ENCODE measurements at places on chromosomes 4 and X.

DNA sequence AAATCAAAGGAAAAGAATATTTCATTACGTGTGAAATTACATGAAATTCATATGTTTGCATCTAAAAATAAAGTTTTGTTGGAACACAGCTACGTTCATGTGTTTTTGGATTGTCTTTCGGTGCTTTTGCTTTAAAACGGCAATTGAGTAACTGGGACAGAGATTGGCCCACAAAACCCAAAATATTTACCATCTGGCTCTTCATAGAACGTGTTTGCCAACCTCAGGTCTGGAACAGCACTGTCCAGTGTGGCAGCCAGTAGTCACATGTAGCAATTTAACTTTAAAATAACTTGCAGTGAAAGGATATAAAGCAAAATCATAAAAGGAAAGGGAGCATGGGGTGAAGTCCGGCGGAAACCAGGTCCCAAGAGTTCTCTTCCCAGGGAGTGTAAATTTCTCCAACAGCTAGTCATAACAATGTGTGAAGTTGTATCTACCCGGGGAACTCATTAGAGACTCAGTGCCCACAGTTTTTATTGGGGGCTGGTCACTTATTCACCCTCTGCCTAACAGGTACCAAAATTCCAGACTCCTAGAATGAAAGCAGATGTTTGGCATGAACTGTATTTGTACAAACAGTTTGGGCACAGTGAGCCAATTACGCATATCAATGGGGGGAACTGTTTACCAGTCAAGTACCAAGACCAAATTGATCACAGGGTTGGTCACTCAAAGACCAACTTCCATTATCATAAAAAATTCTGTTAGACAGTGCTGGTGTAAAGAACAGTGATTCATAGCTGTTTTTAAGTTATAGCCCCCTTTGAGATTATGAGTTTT lies 10.3 kb downstream of the OCIAD1 start:
- no peak for DNase-seq

DNA sequence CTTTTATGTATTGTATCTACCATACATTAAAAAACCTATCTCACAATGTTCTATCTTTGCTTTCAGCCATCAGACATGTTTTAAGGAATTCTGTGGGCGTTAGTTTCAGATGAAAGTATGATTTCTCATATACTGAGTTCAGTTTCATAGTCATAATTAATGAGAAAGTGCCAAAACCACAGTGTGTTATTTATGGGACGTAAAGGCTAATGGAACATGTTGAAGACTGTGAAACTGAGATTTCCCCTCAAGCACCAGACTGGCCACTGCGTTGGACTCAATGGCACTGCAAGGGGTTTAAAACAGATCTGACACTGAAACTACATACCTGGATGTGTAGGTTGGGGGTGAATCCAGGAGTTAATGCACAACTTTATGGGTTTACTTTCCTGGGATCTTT lies 32.0 kb downstream of the F8 start:
- no peak for DNase-seq

DNA sequence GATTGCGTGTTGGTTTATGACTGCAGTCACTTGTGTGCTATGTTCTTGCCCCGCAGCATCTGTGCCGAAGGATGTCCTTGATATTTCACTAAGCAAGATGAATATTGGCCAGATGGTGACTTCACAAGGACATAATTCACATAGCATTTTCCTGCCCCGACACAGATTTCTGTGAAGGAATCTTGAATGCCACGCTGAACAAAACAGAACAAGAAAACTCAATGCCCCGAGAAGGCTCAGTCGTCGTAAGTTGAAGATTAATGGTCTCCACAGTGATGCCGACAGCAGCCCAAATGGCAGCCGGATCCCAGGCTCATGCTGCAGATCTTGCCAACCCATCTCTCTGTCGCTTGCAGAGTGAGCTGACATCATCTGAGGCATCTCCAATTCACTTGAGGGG lies 145.9 kb downstream of the CPEB2 start:
- no peak for DNase-seq

GRCh38 chrX:154116426-154117211 lies 19.1 kb upstream of the MECP2 start:
- DNase-seq = no peak

GRCh38 chrX:12974305-12974795 lies 560 bp upstream of the TMSB4X start:
- peak; percentile 70 for DNase-seq

- no peak for DNase-seq
These were observed 74.2 kb downstream of the BEND4 start for GRCh38 chr4:42078184-42078801.

DNA sequence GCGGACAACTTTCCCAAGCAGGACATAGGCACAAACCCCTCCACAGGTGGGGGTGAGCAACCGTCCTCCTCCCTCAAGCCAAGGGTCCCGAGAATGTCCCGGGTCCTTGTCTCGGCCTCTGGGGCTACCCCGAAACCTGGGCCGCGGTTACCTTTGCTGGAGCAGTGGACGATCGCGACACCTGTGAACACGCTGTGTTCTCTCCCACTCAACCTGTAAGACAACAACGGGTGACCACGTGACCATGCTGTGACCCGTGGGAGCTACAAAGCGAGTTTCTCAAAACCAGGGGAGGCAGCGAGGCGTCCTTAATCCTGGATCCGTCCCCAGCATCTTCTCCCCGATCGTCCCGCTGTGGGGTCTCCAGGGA lies 17.9 kb downstream of the ASMTL start:
- DNase-seq = no peak

DNA sequence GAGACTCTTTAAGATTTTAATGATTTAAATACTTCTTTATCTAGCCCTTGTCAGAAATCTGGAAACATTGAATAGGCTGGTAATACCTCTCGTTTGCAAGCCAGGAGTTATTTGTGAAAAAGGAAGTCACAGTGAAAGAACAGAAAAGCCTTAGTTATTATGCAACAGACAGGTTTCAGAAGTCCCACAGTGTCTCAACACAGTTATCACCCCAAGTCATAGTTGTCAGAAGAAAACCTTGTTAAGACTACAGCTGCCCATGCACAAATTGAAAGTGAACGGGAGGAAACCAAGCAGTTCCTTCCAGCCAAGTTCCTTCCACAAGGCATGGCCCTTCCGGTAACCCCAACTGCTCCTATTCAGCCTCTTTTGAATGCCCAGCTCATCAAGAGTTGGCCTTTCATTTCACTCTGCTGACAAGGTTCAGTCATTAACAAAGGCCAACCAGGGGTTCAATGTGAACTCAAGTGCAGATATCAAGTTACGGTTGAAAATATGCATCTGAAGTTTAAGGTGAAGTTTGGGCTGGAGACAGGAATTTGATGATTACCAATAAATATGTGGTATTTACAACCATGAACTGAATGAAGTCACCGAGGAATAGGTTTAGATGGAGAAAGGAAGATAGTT lies 15.6 kb downstream of the ALPK1 start:
- DNase-seq = no peak

DNA sequence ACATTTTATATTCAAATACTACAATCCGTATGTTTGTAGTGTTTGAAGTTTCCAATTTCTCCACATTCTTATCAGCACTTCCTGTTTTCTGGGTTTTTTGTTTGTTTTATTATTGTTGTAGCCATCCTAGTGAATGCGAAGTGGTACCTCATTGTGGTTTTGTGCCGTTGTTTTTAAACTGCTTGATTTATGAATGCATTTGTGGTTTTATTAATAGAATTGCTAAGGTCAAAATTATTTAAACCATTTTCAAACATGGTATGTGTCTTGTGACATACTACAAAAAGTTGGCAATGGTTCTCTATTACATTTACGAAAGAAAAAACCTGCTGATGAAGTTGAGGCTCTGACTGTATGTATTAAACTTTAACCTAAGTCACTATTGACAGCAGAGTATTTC lies 780.0 kb upstream of the MAGEB2 start:
- no peak for DNase-seq

DNA sequence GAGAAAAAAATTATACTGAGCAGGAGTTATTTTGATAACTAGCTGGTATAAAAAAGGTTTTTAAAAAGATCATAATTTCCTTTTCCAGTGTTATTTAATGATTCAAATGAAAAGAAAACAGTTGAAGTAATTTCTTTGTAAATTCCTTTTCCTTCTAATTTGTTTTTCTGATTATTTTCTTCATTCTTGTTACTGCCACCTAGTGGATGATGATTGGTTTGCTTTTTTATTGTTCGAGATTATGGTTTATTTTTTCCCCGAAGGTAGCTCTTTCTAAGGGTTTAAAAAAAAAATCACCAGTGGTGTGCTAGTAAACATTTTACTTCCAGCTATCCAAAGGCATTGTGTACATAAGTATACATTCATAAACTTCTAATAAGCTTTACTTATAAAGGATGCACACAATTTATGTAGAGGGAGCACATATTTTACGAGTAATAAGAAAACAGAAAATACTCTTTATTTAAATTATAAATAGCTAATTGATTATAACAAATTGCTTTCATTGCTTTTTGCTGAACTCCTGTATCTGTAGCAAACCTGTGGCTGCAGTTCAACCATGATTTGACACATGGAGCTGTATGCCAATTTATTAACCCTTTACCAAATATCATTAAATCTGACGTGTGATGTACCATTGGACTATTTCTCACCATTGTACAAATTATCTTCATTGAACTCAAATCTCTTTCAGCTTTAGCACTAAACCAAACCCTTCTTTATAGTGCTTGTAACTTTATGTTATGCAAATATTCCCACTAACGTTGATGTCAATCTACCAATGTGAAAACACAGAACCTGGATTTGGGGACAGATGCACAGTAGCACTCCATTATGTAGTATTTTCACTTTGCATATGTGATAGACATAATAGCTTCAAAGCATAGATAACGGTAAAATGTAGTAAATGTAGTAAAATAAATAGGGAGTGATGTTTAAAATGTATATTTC lies 97.8 kb upstream of the ANK2 start:
- DNase-seq = no peak

- no peak for DNase-seq
These were observed 1.4 kb upstream of the RPS6KA3 start for GRCh38 chrX:20267931-20268701.

GRCh38 chr4:7844594-7844991 lies 95.1 kb downstream of the AFAP1 start:
- no peak for DNase-seq

DNA sequence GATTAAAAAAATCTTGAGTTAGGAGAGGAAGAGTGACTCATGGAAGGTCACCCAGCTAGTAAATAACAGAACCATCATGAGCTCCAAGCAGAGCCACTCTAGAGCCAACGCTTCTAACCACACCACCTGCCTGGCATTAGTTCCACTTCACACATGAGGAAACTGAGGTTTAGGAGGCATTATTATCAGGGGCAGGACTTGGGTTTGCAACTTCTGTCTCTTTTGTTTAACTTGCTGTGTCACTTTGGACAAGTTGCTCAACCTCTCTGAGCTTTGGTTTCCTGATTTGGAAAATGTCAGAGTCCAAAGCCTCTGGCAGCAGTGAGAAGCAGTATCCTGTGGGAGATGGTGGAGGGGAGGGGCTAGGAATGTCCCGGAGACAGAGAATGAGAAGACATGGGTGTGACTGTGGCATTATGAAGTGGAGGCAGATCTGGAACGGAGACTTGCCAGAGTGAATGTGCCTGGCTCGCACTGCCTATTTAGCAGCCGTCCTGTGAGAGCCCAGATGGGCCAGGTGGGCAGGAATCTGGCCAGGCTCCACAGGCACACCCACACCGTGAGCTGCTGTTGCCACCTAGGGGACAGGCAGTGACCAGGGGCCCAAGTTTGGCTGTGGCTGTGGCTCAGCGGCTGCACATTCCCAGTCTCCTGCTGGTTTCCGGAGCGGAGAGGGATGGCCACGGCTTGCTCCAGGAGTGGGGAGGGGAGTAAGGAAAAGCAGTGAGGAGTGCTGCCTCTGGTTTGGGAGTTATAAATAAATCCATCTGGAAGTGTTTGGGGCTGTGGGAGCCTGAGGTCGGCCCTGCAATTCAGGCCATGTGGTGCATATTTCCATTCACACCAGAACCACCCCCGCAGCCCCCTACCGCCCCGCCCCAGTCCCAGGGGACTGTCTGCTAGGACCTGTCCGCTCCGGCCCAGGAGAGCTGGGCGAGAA lies 93.4 kb downstream of the NHSL2 start:
- DNase-seq = no peak

GRCh38 chr4:74284053-74284452 lies 24.2 kb upstream of the EPGN start:
- DNase-seq = no peak

GRCh38 chr4:139311909-139312308 lies 9.6 kb upstream of the NDUFC1 start:
- DNase-seq = no peak

DNA sequence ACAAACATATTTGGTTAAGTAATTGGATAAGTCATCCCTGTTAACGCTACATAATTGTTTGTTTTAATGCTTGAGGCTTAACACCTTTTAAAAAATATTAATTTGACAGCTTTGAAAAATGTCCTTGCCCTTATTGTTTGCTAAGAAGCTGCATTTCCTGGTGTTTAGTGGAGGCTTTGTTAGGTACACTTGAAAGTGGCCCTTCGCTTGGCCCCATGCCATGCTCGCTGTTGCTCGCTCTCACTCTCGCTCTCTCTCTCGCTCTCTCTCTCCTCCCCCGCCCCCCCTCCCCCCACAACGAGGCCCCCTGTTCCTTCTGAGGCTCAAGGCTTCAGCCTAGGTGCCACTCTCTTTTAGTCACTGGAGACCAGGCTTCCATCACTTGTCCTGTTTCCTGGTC lies 139.6 kb downstream of the DCLK2 start:
- no peak for DNase-seq

GRCh38 chr4:165597581-165598480 lies 219.0 kb downstream of the CPE start:
- DNase-seq = no peak

DNA sequence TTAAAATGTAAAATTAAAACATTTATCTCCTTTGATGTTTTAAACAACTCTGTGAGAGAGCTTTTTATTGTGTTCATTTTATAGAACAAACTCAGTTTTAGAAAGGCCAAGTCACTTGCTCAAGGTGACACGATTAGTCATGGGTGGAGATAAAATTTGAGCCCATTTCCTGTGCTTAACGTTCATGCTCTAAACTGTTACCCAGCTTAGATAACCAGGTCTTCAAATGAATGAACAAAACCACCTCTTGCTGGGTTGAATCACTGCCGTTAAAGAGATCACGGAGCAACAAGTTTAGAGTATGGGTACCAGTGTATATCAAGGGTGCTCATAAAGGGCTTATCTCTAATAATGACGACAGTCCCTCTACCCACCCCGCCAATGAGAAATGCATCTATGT lies 10.2 kb upstream of the CASK start:
- DNase-seq = no peak

- DNase-seq = peak; percentile 36
These were observed 68.8 kb upstream of the BCOR start for GRCh38 chrX:40166582-40166981.

- no peak for DNase-seq
These were observed 108.3 kb upstream of the ARSJ start for GRCh38 chr4:114087596-114088230.

DNA sequence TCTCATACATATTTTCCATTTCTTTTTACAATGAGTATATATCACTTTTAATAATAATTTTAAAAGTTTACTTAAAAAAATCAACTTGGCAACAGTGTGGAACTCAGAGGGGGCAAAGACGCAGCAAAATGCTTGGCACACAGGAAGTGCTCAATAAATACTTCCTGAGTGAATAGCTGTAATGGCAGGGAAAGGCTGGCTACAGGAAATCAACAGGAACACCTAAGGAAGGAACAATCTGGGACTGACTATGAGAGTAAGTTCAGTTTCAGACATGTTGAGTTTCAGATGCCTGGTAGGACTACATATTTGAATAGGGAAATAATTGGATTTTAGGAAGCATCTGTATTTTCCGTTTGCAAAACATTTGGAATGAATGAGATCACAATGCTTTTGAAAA lies 137.6 kb downstream of the SCLT1 start:
- no peak for DNase-seq

All from GOT3 (cell line).